ENCODE measurements at places on chromosomes 2 and 18.

GRCh38 chr2:200735061-200735460 lies 76.6 kb upstream of the BZW1 start:
- no peak for DNase-seq

DNA sequence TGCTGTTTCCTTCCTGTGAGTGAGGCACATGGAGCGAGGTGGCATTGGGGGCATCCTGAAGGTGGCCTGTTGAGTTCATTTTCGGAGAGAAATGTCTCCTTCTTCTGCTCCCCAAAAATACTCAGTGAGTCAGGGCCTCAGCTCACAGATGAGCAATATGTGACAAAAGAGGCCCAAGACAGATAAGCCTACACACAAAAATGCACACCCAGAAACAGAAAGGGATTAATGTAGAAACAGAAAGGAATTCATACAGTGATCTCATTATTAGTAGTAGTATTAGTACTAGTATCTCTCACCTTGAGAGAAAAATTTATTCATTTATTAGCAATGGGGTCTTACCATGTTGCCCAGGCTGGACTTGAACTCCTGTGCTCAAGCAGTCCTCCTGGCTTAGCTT lies 5.1 kb downstream of the GPR75 start:
- DNase-seq, result no peak

- no peak for DNase-seq
These were observed 93.2 kb downstream of the CABYR start for GRCh38 chr18:24231773-24232735.

- DNase-seq, result no peak
These were observed 1155.6 kb downstream of the LRP1B start for GRCh38 chr2:140975237-140975636.

- DNase-seq, result no peak
These were observed 72.7 kb downstream of the ACVR1 start for GRCh38 chr2:157803476-157803875.

DNA sequence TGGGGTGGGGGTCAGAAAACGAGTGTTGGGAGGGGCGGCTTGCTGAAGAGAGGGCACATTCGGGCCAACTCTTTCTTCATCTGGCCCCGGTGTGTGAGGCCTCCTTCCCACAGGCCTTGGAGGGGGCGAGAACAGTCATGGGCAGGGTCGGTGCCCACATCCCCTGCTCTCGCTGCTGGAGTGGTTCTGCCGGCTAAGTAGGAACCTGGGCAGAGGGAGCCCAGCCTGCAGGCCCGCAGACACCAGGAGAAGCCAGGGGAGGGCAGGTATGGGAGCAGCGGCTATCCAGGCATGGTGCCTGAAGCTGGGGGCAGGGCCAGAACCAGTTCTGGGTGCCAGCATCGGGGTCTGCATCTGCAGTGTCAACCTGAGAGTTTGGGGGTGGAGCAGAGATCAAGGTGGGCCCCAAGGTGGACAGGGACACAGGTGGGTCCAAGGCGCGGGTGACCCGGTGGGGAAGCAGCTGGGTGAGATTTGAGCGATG lies 46.6 kb upstream of the HPCAL1 start:
- no peak for DNase-seq

DNA sequence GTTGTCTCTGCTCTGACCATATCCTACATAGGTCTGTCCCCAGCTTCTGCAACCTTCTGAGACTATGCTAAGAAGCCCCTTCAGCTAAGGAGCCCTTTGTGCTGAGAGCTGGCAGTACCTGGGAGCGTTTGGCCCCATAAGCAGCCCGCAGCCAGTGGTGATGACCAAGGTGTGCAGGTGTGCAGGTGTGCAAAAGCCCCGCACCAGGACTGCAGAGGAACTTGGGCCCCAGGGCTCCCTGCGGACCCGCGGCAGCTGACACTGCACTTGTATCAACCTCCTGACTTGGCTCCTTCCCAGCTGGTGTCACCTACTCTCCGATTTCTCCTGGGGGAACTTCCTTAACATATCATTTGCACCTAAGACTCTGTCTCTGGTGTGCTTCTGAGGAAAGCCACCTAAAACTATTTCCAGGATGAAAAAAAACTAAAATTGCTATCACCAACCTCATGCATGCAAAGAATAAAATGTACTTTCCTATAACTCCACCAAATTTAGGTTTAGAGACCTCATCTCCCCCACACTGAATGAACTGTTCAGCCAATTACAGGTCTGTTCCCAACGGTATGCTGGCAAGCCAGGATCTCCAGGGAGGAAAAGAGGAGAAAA lies 16.1 kb upstream of the GNAL start:
- no peak for DNase-seq

DNA sequence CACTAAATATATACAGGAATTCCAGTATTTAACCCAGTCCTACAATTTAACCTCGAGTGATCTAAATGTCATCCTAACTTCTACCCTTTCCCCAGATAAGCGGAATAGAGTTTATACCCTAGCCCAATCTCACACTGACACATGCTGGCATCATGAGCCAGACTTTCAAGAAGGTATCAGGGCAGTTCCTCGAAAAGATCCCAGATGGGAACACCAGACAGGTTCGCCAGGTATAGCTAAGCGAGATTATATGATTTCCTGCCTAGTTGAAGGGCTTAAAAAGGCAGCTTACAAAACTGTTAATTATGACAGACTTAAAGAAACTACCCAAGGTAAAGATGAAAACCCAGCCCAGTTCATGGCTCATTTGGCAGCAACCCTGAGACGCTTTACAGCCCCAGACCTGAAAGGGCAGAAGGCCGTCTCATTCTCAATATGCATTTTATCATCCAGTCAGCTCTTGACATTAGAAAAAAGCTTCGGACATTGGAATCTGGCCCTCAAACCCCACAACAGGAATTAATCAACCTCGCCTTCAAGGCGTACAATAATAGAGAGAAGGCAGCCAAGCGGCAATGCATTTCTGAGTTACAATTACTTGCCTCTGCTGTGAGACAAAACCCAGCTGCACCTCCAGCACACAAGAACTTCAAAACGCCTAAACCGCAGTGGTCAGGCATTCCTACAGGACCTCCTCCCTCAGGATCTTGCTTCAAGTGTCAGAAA lies 668.2 kb upstream of the PKDCC start:
- no peak for DNase-seq

- peak; percentile 20 for DNase-seq
These were observed 24.6 kb downstream of the ARL6IP6 start for GRCh38 chr2:152743002-152743401.

DNA sequence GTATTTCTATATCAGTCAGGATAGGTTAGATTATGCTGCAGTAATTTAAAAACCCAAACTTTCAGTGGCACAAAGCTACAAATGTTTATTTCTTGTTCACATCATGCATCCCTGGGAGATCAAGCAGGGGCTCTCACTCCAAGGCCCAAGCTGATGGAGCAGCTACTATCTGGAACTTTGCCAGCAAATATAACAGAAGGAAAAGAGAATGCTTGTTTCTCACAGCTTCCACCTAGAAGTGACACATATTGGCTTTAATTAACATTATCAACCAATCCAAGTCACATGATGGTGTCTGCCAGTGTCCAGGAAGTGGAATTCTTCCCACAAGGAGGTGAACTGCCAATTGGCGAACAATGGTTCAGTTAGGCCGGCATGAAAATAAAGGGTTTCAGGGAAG lies 306.9 kb downstream of the BCL11A start:
- DNase-seq, result no peak

GRCh38 chr18:35174093-35174731 lies 66.6 kb upstream of the ZNF397 start:
- no peak for DNase-seq

DNA sequence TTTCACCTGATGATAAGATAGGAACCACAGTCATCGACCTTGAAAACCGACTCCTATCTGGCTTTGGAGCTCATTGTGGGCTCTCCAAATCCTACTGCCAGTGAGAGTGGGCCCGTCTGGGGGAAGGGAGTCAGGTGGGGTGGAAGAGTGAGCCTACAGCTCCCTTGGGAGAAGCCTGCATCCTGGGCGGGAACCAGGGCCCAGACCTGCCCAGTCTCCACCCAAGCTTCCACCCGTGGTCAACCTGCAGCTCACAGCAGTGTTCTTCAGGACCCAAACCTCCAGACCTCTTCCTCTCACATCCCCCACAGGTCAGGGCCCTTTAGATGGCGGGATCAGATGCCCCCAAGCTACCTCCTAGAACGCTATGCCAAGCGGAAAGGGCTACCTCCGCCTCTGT lies 40.2 kb downstream of the LMAN2L start:
- DNase-seq, result no peak

DNA sequence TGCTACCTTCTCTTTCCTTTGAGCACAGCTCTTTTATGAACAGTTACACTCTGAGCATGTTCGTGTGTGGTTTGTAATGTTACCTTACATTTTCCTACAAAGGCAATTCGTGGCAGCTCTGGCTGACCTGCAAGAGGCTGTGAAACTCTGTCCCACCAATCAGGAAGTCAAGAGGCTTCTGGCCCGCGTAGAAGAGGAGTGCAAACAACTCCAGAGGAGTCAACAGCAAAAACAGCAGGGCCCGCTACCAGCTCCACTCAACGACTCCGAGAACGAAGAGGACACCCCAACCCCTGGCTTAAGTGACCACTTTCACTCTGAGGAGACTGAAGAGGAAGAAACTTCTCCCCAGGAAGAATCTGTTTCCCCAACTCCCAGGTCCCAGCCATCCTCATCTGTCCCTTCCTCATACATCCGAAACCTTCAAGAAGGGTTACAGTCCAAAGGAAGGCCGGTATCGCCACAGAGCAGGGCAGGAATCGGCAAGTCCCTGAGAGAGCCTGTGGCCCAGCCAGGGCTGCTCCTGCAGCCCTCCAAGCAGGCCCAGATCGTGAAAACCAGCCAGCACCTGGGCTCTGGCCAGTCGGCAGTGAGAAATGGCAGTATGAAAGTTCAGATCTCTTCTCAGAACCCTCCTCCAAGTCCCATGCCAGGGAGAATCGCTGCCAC lies 56.9 kb downstream of the WDSUB1 start:
- no peak for DNase-seq

DNA sequence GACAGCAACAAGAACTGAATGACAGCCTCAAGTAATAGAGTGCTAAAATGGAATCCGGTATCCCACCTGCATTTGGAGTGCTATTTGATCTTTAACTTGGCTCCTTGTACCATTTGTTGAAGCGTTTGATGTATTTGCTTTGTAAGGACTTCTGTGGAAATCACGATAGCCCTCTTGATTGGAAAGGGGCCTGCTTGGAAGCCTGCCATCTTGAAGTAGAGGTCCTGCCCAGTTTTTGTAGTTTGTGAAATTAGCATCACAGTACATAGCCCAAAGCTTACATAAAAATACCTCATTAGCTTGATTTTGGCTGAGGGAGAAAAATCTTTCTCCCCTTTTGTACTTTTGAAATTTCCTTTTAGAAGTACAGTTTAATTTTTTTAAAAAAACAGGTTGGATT lies 2.7 kb downstream of the CDCA7 start:
- DNase-seq, result no peak

DNA sequence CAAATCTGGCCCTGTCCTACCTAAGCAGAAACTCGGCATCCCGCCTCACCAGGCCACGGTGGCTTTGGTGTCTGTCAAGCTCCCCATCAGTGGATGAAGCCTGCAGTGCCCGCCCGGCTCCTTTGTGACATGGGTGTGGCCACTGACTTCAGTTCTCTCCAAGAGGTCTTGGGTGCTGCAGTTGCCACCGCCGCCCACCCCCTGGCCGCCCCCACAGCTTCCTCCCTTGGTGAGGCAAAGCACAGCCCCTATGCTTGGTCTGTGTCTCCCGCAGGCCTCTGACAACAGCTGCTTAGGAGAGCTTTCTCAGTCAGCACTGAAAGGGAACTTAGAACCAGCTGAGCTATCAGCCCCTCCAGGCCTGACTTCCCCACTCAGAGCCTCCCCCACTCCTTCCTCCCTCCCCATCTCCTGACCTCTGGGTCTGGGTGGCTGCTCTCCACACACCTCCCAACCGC lies 22.9 kb upstream of the GPR55 start:
- no peak for DNase-seq

- DNase-seq, result no peak
These were observed at the start of gene SH3BP4 for GRCh38 chr2:234951664-234952269. SH3BP4 (plus strand) TSS chr2:234952017; CDS start chr2:235035003, 82,986 bp downstream.

DNA sequence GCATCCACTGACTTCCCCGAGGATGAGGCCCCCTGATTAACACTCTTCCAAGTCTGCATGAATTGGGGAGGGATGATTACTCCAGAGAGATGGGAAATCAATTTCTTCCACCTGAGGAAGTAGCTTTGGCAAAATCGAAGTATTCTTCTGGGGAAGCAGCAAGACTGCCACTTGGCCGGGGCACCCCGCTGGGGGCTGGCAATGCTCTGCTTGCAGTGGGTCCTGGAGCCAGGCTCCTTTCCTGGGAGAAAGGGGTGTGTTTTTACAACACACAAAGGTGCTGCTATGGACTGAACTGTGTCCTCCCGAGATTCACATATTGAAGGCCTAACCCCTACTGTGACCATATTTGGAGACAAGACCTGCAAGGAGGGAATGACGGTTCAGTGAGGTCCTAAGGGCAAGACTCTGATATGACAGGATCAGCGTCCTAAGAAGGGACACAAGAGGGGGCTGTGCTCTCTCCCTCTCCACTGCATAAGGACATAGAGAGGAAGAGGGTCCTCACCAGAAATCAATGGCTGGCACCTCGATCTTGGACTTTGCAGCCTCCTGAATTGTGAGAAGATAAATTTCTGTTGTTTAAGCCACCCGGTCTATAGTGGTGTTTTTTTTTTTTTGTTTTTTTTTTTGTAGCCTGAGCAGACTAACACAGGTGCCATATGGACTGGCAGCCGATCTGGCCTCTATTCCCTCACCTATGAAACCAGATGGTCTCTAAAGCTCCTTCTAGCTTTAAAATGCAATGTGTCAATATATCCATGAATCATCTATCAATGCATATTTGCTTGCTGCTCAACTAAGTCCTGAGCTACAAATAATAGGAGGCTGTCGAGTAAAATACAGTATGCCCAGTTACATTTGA lies 3.6 kb upstream of the SMARCAL1 start:
- DNase-seq, result no peak

GRCh38 chr2:162291748-162292147 lies 26.7 kb downstream of the IFIH1 start:
- no peak for DNase-seq

- no peak for DNase-seq
These were observed 130.6 kb downstream of the ZEB2 start for GRCh38 chr2:144389151-144389929.
